ENCODE measurements at places on chromosomes 5 and 9.

GRCh38 chr9:34710023-34710422 lies at the start of gene CCL21:
TSS of gene CCL21 (minus strand) at chr9:34710136. CDS start at chr9:34710066, 70 bp downstream.
- DNase-seq, result no peak

GRCh38 chr9:93126825-93127368 lies 7.2 kb downstream of the NINJ1 start:
- no peak for DNase-seq

DNA sequence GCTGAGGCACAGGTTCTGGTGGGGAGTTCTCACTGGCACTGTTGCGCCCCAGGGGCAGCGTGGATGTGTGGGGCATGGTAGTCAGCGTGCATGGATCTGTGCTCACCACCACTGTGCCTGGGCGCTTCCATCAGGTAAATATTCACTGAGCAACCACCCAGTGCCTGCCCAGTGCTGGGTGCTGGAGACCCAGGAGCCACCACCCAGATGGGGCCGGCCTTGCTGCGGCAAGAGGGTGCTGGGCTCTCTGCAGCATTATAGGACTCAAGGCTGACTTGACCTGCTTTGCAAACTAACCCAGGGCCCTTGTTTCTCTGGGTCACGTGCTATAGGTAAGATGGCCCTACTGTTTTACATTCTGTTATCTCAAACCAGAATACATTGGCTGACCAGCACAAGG lies 60.5 kb downstream of the DAP start:
- no peak for DNase-seq

- DNase-seq, result no peak
Measured at GRCh38 chr9:23662320-23662719, 163.7 kb downstream of the ELAVL2 start.

DNA sequence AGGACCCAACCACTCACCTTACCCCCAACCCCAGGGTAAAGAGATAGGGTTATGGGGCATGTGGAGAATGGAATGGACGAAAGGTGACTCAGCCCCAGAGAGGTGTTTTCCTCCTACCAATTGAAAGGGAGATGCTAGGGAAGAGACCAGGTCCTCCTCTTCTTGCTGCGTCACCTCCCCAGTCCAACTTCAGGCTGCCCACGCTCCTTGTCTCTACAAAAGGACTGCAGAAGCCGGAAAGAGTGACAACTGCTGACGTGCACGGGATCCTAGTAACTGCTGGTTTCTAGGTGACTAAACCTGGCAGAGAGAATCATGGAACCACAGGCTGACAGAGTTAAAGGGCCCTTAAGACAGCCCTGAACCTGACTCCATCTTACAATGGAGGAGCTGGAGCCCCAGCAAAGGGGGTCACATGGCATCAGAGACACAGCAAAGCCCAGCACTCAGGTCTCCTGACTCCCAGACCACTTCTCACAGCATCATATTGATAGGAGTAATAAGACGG lies 2.2 kb downstream of the GPX3 start:
- no peak for DNase-seq

- no peak for DNase-seq
Measured at GRCh38 chr9:137083394-137084004, 3.3 kb upstream of the MAN1B1 start.

DNA sequence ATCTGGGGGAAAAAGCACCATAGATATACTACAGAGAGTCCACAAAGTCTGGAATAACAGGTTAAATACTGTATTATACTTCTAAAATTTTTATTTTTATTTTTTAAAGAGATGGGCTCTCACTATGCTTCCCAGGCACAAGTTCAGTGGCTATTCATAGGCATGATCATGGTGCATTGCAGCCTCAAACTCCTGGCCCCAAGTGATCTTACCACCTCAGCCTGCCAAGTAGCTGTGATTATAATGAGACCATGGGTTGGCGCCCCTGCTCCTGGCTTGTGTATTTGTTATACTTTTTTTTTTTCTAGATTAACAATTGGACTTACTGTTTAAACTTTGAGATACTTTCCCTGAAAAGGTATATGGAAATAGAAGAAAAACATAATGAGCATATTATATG lies 25.9 kb downstream of the ERBIN start:
- no peak for DNase-seq

DNA sequence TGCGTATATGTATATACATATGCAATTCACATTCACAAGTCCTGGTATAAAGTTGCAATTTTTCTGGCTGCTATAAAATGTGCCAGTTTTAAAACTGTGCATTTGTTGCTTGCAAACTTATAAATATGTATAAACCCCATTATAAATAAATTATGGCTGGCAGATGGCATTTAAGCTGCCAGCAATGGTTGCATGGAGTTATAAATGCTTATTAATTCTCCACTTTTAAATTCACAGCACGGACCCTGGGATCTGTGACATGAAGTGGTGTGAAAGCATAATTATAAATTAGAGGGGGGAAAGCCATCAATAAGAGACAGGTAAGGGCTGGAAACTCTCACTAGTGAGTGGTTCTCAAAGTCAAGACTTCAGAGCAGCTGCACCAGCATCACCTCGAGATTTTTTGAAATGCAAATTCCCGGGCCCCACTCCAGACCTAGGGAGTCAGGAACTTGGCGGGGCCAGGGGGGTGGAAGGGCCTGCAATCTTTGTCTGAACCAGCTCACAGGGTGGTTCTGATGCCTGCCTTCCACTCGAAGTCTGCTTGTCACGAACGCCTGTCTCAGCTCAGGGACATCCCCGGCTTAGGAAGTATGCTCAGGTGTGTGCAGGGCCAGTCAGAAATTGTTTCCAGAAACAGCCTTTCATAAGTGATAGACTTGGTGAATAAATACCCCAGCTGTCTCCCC lies 16.9 kb downstream of the S1PR3 start:
- no peak for DNase-seq

All from RPMI8226 (cell line).